Kidney (tissue), 22 donors: ENCODE measurements at places on chromosomes 1 and 21.

DNA sequence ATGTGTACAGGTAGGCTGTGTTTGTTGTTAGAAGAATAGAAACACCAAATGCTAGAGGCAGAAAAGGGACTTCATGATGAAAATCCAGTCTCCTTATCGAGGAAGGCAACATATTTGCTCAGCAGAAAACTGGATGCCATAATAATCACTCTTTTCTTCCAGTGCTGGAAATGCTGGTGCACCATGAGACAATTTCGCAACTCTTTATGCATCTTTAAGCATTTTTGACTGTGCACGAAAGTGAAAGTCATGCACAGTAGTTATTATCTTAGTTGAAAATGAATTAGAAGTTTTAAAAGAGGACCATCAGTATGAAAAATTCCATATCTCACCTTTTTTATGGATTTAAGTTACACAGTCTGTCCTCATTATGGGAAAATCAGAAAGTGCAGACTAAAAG, 29.1 kb downstream of the SMYD2 start:
- DNase-seq, result no peak

DNA sequence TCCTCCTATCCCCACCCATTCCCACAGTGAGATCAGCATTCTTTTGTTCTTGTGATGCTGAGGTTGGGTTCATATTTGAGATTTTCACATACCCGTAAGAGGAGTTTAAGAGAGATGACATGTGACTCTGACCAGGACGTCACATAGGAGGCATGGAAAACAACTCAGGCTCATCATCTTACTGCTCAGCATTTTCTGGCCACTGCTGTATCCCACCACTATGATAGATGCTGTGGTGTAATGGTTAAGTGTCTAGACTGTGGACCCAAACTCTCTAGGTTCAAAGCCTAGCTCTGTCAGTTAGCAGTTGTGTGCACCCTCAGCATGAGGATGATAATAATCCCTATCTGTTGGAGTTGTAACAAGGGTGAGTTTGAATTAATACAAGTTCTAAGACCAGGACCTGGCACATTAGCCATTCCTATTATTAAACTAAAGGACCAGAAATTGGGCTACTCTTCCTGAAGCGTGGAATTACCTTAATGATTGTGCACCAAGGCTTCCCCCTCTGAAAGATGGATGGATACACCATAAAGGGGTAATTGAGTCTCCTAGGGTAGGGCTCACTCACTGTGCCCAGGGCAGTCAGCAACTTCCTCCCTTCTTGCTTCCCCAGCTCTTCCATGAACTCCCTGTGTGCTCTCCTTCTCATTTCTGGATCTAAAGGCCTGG, 40.9 kb downstream of the LGR6 start:
- no peak for DNase-seq

DNA sequence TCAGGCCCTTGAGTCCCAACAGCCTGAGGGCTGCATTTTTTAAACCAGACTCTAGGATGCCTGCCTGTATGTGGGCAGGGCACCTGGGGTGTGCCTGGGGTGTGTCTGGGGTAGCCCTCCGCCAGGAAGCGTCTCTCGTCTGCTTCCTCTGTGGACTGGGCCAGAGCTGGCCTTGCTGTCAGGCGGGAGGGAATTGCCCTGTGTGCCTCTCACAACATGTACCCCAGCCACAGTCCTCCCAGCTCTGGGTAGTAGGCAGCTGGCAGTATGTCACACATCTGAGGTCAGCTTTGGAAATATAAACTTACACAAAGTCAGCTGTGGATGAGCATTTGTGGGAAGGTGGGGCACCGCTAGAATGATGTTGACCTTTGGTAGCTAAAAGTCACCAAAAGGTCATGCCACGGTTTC, 13.0 kb downstream of the TRAF5 start:
- DNase-seq, result no peak

GRCh38 chr21:40166291-40166843, 299.1 kb downstream of the PCP4 start:
- DNase-seq, result no peak

DNA sequence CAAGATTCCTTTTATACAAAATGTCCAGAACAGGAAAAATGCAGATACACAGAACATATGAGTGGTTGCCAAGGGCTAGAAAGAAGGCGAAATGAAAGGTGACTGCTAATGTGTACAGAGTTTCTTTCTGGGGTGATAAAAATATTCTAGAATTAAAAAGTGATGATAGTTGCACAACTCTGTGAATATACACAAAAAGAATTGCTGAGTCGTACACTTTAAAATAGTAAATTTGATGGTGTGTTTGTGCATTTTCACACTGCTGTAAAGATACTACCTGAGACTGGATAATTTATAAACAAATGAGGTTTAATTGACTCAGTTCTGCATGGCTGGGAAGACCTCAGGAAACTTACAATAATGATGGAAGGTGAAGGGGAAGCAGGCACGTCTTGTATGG, 23.9 kb downstream of the KLHDC7A start:
- DNase-seq, result no peak
